ENCODE measurements at places on chromosomes 6 and 20.
A peak's percentile ranks its signal among the peaks of the same experiment; 100 is the strongest.

- DNase-seq: no peak
These were observed 24.9 kb upstream of the SASH1 start for GRCh38 chr6:148317739-148318138.

DNA sequence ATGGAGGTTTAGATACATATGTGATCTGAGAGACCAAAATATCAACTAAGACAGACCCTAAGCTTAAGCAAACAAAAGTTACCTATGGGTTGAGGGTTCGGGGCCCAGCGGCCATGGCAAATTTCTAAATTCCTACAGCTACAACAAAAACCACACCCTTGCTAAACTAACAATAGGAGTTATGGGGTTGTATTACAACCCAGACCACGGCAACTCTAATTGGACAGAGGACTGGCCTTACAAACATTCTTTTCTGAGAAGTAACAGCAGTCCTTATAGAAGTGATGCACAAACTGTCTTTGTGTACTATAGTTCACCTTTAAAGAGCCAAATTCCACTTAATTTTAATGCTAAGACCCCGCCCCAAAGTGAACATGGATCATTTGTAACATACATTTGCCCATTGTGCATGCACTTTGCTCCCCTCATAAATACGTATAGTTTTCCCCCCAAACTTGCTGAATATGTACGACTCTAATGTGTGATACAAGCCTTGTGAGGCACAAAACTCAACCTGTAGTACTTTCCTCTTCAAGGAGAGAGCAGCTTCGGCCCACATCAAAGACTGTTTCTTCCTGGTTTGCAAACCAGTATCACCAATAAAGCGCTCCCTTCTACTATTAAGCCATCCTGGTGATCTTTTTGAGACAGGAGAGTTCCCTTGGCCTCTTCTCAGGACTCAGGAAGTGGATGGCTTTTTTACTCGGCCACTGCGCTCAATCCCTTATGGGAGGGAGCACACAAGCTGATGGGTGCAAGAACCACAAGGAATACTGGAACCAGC lies 25.6 kb upstream of the MBOAT1 start:
- no peak for DNase-seq

GRCh38 chr6:105179244-105180065 lies at the start of gene POPDC3:
Gene POPDC3, minus strand, starts transcription at chr6:105180014. Its CDS starts 18,105 bp downstream, at chr6:105161909.
- no peak for DNase-seq

GRCh38 chr20:41335591-41335990 lies 5.0 kb upstream of the LPIN3 start:
- DNase-seq: no peak

- no peak for DNase-seq
These were observed 579.9 kb downstream of the EPM2A start for GRCh38 chr6:145155411-145155810.

- no peak for DNase-seq
These were observed 59.4 kb upstream of the CITED2 start for GRCh38 chr6:139433631-139434419.

DNA sequence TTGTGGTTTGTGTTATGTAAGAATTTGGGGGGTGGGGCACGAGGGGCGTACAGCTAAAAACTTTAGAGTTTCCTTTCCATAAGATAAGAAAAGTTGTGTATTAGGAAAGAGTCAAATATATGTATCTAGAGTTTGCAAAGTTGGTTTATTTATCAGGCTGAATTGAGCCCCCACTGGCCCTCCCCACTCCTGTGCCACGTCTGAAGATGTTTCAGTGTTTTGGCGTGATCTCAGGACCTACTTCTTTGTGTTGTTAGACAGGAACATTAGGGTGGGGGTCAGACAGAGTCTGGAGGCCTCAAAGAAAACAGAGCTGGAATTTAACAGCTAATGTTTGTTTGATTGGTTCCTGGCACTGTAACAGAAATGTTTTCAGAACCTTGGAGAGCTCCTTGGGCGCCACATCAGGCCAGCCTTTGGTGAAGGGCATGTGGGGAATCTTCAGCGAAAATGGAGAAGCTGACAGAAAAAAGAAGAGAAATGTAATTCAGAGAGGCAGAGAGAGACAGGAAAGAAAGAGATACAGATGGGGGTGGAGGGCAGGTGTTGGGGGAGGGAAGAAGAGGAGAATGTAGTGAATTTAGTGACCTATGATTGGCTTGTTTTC lies 674 bp downstream of the NRSN1 start:
- peak; percentile 1 for DNase-seq

DNA sequence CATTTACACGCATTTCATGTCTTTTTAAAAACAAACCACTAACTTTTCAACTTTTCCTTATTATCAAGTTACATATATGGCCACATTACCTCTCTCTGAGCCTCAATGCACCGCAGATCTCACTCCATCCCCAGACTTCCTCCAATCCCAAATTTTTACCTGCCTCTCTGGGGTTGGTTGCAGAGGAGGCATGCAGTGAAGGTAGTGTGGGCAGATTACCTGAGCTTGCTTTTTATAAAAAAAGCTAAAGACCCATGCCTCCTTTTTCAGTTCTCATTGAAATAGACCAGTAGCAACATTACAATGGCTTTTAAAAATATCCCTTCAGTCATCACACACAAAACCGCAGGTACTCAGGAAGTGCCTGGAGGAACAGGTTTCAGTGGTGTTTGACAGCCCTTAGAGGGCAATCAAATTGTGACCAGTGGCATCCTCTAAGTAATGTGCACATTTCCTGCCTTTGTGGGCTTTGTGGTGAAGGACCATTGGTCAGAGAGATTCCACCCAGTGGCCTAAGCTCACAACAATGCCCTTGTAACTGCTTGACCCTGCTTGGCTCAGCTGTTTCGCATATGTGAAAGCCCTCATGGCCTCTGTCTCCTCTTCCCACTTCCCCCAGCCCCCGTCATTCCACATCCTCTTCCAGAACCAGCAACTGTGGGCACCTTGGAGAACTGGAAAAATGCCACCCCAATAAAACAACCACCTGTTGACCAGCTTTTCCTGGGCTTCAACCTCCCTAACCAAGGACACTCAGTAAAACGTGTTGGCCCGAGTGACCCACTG lies 30.2 kb upstream of the IL17A start:
- DNase-seq: no peak

GRCh38 chr6:69914015-69914485 lies 47.7 kb downstream of the COL19A1 start:
- no peak for DNase-seq

- DNase-seq: no peak
These were observed 116.6 kb downstream of the FOXC1 start for GRCh38 chr6:1726341-1726768.

GRCh38 chr6:165805636-165806035 lies 142.6 kb upstream of the PDE10A start:
- no peak for DNase-seq

GRCh38 chr6:133242637-133243585 lies 1.8 kb downstream of the EYA4 start:
- no peak for DNase-seq

- DNase-seq: no peak
These were observed 65.5 kb upstream of the FYN start for GRCh38 chr6:111938710-111939109.

DNA sequence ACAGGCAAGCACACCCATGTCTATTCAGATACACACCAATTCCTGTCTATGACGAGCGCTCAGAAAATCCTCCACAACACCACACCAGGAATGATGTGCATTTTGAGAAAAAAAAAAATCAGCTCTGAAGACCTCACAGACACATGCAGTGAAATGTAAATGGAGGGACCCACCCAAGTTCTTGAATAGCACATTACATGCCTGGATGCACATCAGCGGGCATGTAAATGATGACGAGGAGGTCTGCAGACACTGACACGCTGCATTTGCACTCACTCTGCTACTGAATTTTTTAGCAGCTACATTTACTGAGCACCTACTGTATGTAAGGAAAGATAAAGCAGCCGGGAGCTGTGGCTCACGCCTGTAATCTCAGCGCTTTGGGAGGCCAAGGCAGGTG lies 14.7 kb downstream of the NRSN2 start:
- no peak for DNase-seq
